Activated CD8-positive, alpha-beta T cell treated with anti-CD3 and anti-CD28 coated beads for 36 hours (primary cell): ENCODE measurements at places on chromosomes 5 and 9.

DNA sequence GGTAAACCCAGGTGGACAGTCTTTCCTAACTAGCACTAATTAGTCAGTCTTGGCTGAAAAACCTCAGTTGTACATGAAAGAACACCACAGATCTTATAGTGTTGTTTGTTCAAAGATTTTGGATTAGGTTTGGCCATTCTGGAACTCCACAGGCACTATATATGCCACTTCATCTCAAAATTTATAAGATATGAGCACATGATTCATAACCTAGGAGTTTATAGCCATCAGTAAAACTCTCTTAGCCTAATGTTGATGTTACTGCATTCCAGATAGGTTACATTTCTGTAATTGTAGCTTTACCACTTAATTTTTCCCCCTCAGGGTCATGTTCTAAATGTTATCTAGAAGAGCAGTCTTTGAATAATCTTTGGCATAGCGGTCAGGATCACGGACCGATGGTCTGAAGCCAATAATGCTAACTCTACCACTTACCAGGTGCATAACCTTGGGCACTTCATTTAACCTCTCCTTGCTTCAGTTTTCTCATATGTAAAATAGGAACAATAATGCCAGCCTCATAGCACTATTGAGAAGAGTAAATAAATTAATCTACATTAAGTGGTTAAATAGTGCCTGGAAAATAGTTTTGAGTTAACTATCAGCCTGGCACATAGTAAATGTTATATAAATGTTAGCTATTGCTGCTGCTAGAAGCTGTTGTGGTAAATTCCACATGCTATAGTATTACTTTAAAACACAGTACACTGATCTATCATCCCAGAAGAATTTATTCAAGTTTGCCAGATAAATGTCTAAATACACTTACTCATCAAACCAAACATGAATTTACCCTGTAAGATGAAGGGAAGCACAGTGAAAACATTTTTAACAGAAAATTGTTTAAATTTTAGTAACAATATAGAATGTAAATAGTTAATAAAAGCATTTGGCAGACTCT is 743.9 kb downstream of the NR2F1-AS1 start:
- DNase-seq: no peak

- no peak for DNase-seq
These were observed 745.2 kb upstream of the WWC1 start for GRCh38 chr5:167546270-167546669.

DNA sequence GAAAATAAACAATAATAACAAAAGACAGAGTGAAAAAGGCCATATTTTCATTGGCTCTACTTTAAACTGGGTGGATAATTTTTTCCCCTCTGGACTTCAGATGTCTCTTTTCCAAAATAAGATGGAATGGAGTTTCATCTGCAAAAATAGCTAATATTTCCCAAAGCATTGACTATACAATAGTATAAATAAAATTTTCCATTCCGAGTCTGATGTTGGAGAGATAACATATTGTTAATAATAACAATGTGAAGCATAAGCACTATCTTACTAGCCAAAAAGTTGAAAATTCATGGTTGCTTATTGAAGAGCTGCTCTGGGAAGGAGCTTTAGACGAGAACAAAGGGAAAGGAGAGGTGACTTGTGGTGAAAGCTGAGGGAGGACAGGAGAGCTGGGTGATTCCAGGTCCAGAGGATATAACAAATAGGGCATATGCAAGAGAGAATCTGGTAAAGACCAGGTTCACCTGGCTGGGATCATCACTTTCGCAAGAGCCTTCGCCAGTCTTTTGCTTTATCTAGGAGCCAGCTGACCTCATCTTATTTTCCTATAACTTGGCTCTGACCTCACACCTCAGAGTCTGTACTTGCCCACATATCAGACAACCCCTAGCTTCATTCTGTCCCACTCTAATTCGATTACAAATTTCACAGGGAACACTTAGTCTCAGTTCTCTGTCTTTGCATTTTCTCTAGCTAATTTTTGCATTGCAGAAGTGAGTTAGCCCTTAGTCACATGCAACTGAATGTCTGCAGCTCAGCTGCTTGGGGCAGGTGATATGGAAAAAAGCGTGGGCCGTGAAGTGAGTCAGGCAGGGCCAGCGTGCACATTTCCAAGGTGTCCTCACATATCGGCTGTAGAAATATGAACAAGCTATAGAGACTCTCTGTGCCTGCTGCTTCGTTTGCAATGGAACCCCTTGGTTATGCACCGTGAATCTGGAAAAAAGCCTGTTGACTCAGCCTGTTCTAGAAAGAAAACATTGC is 7.6 kb upstream of the ZNF474 start:
- DNase-seq: no peak

GRCh38 chr9:108621991-108622855 is 233.6 kb downstream of the ACTL7B start:
- no peak for DNase-seq

- DNase-seq: no peak
These were observed 88.6 kb downstream of the COL5A1 start for GRCh38 chr9:134730011-134730760.

- no peak for DNase-seq
These were observed 280.3 kb upstream of the WWC1 start for GRCh38 chr5:168011096-168011495.

DNA sequence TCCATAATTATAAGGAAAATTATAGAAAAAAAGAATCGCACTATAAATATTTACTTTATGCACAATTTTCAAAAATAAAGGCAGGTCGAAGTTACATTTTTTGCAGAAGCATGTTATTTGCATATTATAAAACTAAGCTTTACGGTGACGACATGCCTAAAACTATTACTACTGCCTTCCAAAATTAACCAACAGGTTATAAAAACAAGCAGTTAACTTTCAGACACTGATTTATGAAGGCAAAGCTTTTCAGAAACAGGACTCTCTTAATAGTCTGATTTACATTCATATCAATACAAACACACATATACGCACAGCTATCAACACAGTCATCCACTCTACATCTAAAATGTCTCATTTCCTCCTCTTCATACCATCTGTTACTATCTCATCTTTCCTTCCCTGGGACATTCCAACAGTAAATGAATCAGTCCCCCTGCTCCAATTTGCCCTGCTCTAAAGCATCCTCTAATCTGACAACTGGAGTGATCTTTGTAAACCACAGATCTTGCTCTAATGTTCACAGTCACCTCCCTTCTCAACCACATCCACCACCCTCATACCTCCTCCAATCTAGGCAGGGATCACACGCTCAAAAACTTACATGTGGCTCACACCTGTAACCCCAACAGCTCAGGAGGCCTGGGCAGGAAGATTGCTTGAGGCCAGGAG is 21.6 kb downstream of the FBXW11 start:
- DNase-seq: peak; percentile 67

GRCh38 chr9:108553111-108553635 is 302.6 kb downstream of the ACTL7B start:
- DNase-seq: no peak

DNA sequence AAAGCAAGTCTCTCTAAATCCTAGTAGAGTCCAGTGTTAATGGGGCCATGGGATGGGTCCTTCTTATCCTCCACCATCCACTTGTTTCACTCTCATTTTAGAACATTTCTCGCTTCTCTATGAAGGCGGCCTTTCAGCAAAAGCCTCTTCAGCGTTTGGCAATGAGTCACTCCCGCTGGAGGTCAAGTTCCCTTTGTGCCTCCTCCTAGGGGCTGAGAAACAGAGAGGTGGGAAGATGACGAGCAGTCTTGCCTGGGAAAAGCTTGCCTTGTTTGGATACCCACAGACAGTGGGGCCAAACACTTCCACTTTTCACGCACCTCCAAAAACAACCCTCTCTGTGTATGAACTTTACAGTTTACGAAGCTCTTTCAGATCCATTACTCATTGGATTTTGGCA is 168.8 kb downstream of the GABBR2 start:
- no peak for DNase-seq

- DNase-seq: no peak
These were observed 121.4 kb downstream of the GNAQ start for GRCh38 chr9:77910194-77910621.

DNA sequence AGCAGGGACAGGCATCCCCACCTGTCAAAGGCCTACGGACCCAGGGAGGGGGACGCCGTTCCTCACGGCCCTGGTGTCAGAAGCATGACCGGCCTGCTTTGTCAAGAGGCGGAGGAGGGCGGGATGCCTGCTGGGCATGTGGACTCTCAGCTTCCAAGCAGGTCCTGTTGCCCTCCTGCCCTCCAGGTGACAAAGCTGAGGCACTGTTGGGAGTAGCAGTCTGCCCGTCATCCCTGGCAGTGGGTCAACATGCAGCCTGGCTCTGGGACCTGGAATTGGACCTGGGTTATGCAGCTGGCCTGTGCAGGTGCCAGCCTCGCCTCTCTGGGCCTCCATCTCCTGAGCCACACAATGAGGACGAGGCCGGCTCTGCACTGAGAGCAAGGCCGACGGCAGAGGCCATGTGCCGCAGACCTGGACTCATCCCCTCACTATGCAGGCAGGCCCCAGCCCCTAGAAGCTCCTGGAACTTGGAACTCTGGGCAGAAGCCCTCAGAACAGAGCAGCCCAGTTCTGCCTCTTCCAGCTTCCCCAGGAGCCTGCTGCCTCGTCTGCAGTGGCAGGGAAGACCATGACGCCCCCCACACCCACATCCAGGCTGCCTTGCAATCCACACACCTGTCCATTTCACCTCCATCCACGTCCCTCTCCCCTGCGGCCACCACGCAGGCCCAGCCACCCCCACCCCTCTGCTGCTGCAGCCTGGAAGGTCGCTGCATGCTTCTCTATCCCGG is 20.8 kb upstream of the FCN1 start:
- no peak for DNase-seq

GRCh38 chr5:99320436-99320835 is 391.6 kb upstream of the CHD1 start:
- DNase-seq: no peak

DNA sequence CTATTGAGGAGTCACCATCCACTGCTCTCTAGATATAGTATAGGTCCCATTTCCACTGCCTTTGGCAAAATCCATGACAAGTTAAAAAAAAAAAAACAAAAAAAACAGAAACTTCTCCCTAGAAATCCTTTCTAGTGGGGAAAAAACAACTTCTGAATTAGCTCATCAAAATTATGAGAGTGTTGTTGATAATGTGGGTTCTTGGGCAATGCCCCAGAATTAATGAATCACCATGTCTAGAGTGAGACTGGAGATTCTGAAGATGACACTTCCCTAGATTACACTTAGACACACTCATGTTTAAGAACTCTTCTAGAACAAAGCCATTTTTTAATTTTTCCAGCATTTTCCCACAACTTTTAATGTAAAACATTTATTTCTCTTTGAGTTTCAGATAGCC is 728.0 kb upstream of the C9orf72 start:
- no peak for DNase-seq

GRCh38 chr5:124519396-124519795 is 227.0 kb downstream of the ZNF608 start:
- no peak for DNase-seq

GRCh38 chr5:109992264-109992915 is 302.7 kb downstream of the MAN2A1 start:
- DNase-seq: no peak

GRCh38 chr5:59342181-59342580 is 551.3 kb downstream of the PDE4D start:
- no peak for DNase-seq

GRCh38 chr9:127873886-127874285 is 3.6 kb downstream of the AK1 start:
- no peak for DNase-seq

GRCh38 chr5:168683247-168683926 is 104.2 kb upstream of the PANK3 start:
- peak; percentile 71 for DNase-seq

DNA sequence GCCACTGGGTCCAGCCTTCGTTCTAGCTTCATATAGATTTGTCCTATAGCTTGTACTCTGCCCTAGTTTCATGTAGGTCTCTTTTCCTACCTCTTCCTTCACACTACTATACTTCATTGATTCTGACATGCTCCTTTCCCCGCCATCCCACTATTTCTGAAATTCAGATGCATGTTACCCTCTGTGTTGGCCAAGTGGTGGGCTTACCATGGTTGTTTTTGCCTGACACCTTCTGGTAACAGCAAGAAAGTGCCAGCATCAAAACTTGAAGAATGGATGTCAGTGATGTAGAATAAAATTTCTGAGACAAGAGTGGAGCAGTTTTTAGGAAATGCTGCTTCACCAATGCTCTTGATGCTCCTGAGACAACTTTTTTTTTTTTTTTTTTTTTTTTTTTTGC is 19.5 kb upstream of the SERINC5 start:
- peak; percentile 53 for DNase-seq

DNA sequence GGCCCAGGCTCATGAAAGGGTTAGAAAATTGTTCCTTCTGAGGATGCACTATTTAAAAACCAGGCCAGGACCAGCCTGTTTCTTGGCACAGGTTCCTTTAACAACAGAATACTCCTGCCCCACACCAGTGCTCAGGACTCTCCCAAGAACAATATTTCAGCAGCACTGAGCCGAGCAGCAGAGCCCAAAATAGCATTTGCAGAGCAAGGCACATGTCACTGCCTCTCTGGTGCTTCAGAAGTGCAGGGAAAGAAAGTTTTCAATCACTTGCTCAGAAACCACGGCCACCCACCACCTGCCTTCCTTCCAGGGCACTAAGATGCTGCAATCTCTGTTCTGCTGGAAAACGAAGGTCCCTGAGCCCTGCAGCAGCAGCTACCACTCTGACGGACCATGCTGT is 77.6 kb downstream of the SIL1 start:
- DNase-seq: no peak

GRCh38 chr9:135901826-135902225 is 5.5 kb downstream of the CAMSAP1 start:
- no peak for DNase-seq

- no peak for DNase-seq
These were observed 68.7 kb downstream of the PRR16 start for GRCh38 chr5:120532835-120533234.

DNA sequence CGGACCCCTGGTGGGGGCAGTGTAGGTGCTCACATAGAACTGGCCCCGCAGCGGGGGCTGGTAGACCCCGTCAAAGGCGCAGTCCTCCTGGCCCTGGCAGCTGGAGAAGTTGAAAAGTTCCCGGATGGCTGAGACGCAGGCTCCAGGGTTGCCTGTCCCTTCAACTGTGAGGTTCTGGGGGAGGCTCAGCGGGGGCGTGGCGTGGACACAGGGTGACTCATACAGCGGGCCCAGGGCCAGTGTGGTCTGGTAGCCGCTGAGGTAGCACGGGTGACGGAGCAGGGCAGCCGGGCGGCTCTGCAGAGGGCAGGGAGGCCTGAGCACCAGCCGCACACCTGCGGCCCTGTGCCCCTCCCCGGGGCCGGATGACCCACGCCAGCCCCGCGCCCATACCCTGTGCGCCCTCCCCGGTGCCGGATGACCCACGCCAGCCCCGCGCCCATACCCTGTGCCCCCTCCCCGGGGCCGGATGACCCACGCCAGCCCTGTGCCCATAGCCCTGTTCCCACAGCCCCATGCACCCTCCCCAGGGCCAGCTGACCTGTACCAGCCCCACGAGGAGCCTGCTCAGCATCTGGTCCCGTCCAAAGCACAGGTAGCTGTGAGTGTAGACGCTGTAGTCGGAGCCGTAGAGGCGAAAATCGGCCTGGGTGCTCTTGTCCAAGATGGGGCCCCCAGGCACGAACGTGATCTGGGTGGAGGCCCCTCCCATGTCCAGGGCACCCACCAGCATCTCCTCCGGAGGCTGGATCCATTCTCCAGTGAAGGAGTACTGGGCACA is 5.0 kb downstream of the ENTPD8 start:
- DNase-seq: no peak

- no peak for DNase-seq
These were observed 28.7 kb upstream of the C5orf46 start for GRCh38 chr5:147935032-147935431.

- DNase-seq: peak; percentile 85
These were observed 6.2 kb downstream of the GNPDA1 start for GRCh38 chr5:142006363-142007236.

- no peak for DNase-seq
These were observed 483.4 kb downstream of the SPATA31A7 start for GRCh38 chr9:61673247-61673646.
